ENCODE measurements at places on chromosomes 6 and 20.

DNA sequence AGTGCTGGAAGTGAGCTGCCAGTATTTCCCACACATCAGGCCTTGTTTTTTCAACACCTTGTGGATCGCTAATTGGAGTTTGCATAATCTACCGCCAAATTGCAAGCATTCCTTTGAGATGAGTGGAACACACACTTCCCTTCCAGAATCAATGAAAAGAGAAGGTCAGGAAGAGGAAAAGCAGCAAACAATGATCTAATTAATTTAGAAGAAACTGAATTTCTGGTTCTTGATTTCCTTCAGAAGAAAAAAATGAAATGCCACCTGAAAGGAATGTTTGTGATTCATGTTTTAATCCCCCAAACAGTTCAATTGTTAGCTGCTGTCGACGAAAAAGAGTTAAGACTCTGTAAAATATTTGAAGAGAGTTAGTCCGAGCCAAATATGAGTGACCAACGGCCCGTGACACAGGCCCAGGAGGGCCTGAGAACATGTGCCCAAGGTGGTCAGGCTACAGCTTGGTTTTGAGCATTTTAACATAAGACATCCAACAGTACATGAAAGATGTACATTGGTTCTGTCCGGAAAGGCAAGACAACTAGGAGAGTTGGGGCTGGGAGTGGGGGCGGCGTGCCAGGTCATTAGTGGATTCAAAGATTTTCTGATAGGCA lies 182.3 kb downstream of the MTFR2 start:
- DNase-seq, result no peak

GRCh38 chr6:136438441-136438840 lies 111.8 kb downstream of the MAP7 start:
- no peak for DNase-seq

DNA sequence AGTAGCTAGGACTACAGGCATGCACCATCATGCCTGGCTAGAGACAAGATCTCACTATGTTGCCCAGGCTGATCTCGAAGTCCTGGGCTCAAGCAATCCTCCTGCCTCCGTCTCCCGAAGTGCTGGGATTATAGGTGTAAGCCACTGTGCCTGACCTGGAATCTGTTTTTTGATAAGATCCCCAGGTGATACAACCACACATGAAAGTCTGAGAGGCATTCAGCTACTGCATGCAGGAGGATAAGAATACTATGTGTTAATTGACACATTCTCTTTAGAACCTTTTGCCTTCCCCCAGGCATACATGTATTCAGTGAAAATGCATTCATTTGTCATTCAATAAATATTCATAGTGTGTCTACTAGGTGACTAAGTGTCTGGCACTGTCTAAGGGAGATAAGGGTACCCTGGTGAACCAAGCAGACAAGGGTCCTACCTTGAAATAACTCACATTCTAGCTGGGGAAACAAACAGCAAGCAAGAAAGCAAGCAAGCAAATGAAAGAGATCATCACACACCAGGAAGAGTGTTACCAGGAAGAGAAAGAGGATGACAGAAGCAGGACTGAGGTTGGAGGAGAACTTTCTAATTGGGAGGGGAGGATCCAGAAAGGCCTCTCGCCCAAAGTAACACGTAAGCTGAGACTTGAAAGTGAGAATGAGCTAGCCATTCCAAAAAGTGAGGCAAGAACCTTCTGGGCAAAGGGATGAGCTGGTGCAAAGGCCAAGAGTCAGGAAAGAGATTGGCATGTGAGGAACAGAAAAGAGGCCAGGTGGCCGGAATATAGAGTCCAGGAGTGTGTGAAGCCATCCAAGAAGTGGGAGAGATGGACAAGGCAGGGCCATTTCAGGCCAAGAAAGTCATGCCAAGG lies 6.5 kb downstream of the GFOD1 start:
- no peak for DNase-seq

DNA sequence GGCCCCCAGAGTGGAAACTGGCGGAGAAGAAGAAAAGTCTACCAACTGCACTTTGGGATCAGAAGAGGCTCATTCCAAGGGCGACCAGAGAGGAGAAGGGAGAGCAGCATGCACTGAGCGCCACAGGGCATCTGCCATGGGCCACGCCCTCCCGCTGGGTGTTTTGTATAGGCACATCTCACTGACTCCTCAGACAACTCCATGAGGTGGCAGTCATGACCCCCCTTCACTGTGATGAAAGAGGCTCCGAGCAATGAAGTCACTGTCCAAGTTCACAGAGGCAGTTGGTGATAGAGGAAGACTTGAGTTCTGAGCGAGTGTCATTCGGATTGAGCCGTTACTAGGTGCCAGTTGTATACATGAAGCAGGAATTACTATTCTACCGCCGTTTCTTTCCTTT lies 15.4 kb downstream of the BPIFB1 start:
- no peak for DNase-seq

GRCh38 chr20:43530321-43531090 lies 23.0 kb downstream of the L3MBTL1 start:
- DNase-seq, result no peak

- DNase-seq, result no peak
Observed at GRCh38 chr20:7193681-7194080, 426.2 kb downstream of the BMP2 start.

DNA sequence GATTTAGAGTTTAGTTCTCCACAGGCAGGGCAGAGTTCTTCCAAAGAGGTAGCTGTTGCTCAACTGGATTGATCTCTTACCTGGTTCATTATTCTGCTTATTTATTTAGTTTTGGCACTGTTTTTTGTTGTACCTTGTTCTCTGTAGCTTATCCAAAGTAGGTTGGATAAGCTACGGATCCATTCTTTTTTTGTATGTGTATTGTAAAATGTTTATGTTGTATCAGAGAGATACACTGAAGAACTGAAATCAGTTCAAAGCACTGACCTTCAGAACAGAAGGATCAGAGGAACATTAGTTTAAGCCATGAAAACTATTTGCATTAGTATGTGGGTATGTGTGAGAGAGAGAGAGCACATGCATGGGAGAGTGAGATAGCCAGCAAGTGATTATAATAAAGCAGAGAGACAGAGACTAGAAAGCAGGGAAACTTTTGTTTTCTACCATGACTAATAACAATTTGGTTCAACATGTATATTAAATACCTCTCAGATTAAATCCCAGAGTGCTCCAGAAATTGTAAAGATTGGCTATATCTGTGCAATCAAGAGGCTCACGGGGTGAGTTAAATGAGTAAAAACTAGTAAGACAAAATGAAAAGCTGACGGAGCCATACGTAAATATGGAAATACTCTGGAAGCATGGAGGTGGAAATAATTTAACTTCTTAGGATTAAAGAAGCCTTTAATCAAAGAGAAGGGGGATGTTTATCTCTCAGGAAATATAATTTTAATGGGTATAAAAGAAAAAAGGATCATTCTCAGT lies 40.2 kb downstream of the ITCH start:
- DNase-seq, result no peak

DNA sequence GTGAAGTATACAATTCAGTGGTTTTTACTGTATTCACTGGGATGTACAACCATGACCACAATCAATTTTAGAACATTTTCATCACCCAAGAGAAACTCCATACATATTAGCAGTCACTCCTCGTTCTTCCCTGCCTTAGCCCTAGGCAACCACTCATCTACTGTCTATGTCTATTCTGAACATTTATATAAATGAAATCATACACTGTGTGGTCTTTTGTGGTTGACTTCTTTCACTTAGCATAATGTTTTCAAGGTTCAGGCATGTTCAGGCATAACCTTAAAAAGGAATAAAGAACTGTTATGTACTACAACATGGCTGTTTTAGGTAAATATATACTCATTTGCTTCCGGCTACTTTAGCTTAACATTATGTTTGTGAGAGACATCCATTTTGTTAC lies 37.3 kb downstream of the BLTP3A start:
- no peak for DNase-seq

DNA sequence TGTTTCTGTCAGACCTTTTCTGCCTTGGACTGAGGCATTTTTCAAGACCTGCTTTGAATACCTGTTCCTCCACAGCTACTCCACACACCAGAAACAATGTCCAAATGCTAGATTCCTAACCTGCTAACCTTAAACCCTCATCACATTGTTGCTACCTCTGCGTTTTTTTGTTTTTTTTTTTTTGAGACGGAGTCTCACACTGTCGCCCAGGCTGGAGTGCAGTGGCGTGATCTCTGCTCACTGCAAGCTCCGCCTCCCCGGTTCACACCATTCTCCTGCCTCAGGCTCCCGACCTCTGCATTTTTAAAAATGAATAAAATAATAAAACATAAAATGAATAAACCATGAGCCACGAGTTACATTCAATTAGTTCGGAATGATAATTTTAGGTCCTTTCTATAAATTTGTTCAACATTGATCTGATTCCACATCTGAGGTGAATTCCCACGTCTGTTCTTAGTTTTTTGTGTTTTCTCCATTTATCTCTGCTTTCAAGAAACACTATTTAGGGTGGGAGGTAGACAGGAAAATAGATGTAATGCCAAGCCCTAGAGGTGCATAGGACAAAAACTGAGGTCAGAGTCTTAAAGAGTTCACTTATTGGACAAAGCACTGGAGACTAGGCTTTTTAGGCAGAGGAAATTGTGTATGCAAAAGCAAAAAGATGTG lies 1.3 kb downstream of the C6orf89 start:
- no peak for DNase-seq

DNA sequence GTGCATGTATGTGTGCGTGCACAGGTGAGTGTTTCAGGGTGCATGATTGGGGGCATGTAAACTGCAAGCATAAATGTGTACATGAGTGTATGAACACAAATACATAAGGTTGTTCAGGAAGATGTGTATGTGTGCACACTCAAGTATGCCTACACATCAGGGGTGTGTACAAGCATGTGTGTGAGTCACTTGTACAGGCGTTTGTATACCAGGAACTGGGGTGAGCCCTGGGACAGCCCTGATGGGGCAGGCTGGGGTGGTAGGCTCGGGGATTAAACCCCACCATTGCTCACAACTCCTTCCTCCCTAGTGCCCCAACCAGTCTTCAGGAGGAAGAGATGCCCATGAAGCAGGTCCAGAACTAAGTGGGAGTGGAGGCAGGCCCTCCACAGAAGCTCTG lies 4.3 kb downstream of the CRIP3 start:
- DNase-seq, result no peak

DNA sequence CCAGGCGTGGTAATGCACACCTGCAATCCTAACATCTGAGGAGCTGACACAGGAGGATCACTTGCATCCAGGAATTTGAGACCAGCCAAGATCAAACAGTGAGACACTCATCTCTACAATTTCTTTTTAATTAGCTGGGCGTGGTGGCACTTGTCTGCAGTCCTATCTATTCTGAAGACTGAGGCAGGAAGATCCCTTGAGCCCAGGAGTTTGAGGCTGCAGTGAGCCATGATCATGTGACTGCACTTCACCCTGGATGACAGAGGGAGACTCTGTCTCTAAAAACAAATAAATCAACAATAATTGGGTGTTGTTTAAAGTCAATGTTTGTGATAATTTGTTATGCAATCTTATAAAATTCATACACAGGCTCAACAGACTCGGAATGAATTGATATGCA lies 18.0 kb upstream of the HLA-A start:
- no peak for DNase-seq

DNA sequence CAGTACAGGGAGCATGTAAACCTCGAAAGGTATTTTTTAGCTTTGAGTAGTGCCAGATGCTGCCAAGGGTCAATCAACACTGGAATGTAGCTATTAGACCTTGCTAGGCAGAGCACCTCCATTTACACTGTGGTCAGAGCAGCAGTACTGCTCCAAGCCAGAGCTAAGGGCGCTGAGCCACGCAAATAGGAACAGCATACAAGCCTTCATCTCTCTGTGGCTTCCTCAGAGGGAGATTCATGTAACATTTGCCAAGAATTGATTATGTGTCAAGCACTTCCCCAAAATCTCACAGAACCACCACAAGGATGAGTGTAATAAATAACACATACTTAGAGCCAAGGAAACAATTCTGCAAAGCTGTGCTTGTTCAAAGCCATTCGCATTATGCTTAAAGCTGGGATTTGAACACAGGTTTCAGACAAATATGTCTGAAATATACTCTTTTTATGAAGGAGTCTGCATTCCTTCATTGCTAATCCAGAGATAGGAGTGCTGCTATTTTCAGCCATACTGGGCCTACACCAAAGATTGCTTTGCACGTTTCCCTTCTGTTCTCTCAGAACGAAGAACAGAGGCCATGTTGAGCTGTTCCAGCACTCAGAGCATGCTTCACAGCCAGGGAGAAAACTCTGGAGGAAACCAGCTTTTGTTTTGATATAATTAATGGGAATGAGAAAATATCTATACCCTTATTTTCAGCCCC lies 97.7 kb downstream of the SLC16A10 start:
- DNase-seq, result no peak

- no peak for DNase-seq
Observed at GRCh38 chr20:2984028-2984501, 59.4 kb upstream of the GNRH2 start.

DNA sequence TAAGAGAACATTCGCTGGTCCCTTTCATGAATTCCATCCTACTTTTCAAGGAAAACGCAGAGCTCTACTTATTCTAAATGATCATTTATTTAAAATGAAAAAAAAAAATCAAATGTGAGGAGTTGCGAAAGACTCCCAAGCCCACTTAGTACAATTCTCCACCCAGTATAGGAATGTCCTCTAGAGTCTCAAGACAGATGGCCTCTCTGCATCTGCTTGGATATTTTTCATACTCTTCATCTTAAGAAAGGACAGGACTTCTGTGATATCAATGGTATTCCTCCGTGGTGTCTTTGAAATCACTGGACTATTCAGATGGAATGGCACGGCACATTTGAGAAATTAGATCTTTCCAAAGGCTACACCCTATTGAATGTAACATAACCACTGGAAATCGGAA lies 107.1 kb downstream of the PTPRK start:
- DNase-seq, result no peak

DNA sequence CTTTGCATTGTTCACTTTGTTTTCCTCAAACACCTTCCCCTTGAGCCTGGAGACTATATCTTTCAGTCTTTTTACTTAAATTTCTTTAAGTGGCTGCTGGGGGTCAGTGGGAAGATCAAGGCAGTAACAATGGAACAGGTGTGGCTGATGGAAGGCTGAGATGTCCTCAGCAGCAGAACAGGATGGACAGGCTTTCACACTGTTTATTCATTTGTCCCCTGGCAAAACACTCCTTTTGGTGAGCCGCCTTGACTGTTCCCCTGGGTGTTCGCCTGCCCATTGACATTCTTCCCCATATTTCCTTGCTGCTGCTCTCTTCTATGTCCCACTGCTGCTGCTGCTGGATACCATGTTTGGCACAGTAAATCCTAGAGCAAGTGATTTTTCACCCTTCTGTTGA lies 38.1 kb downstream of the RNF144B start:
- DNase-seq, result no peak

- DNase-seq, result no peak
Observed at GRCh38 chr6:38846844-38847243, 131.7 kb downstream of the DNAH8 start.

- no peak for DNase-seq
Observed at GRCh38 chr6:55668591-55668990, 89.6 kb upstream of the HMGCLL1 start.

- DNase-seq, result no peak
Observed at GRCh38 chr6:136521427-136521826, 28.8 kb downstream of the MAP7 start.

Data from CD4-positive, alpha-beta T cell treated with Interleukin-17A for 1 hour (primary cell).